ENCODE measurements at places on chromosomes 6 and 20. TPM values are rescaled to one million over a fixed set of nuclear protein-coding genes. Genes with fewer than 3 reads are reported as not detected.

DNA sequence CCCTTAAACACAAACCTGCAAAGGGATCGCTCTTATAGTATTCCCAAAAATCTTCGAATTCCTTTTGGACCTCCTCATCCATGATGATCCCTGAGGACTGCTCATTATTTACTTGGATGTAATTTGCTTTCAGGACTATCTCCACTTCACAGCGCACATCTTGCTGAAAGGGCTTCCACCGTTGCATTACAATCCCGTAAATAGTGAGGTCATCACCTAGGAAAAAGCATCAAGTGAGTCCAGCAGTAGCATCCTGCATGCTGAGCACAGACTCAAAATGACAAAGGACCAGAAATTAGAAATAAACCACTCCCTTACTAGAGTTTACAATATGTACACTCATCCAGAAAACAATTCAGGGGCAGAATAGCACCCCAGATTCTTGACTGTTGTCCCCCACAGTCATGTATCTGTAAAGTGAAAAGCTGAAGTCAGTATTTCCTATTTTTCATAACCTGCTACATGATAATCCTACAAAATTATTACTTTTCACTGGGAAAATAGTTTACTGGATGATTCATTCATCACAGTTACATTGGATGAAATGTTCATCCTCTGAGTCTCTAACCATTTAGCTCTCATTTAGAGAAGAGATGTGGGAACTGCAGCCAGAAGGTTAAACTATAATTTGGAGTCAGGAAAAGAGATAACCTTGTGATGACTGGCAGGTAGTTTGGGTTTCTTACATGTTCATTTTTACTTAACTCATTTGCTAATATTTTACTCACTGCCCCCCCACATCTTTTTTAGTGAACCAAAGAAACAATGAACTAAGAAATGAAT is 17.2 kb downstream of the MCM9 start:
- no peaks in the 10 kb centered on the region for H3K27me3 ChIP-seq
- H3K36me3 ChIP-seq = peaks cover 78% of the 10 kb centered on the region
- no peak for DNase-seq
- no peak overlapping the region for H3K27ac ChIP-seq

Gene SPEF1
- not detected for total RNA-seq

Gene FAM209B
- total RNA-seq = not detected

DNA sequence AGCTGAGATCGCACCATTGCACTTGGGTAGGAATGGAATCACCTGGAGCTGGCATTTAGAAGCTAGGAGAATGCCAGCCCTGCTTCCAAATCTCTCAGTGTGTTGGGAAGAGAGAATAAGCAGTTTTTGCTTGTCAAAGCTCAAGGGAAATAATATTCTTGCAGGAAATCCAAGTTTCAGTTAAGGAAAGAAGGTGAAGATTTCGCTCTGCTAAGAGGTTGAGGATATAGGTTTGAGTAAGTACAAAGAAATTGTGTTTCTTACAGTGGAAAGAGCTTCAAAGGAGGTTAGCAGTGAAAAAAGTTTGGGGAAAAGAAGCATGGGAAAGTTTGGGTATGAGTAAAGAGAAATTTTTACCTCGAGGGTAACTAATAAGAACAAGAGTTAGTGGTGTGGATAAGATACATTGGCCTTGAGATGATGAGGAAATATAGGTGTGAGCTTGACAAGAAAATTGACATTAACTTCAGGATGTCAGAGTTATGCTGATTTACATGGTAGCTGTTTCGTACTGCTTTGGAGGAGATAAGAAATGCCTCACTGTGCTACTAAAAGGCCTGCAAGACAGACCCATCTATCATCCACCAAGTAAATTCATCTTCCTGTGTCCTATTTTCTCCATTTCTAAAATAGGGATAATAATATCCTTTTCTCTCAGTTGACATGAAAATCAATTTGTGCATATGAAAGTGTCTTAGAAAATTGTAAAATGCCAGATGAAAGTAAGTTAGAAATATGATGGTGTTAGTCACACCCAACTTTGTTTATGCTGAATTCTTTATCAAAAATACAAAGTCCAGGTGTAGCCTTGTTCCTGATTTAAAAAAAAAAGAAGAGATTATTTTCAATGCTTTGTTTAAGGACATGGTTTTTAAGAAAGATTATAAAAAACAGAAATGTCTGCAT is 12.8 kb upstream of the HINT3 start:
- H3K27ac ChIP-seq = peak overlapping the region; percentile 56
- H3K36me3 ChIP-seq = no peaks in the 10 kb centered on the region
- no peak overlapping the region for H3K4me3 ChIP-seq
- H3K27me3 ChIP-seq = no peaks in the 10 kb centered on the region

Gene DNAJC5
- total RNA-seq = 42.9 TPM

GRCh38 chr6:144217264-144217663 is 66.9 kb downstream of the STX11 start:
- no peaks in the 10 kb centered on the region for H3K27me3 ChIP-seq
- H3K4me1 ChIP-seq = no peaks in the 10 kb centered on the region
- DNase-seq = no peak
- peak overlapping the region; percentile 93 for H3K27ac ChIP-seq
- H3K36me3 ChIP-seq = no peaks in the 10 kb centered on the region
- H3K4me3 ChIP-seq = peak overlapping the region; percentile 76

DNA sequence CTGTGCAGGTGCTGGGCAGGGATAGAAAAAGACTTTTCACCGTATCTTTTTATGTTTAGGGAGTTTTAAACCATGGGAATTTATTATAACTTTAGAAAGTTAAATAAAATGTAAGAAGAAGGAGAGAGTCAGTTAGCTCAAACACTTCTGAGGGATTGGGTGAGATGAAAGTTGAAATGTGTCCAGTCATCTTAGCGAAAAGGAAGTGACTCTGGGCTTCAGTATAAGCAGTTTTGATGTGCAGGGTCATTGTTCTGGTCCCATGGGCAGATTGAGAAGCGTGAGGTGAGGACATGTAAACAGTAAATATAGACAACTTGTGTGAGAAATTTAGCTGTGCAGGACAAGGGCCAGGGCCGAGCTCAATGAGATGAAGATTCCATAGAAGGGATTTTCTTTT is 66.9 kb downstream of the TOX2 start:
- DNase-seq = no peak
- H3K4me1 ChIP-seq = no peaks in the 10 kb centered on the region
- no peaks in the 10 kb centered on the region for H3K36me3 ChIP-seq

Gene TCP1
- 46.7 TPM for total RNA-seq

Gene SLC17A9
- total RNA-seq = 30.0 TPM

DNA sequence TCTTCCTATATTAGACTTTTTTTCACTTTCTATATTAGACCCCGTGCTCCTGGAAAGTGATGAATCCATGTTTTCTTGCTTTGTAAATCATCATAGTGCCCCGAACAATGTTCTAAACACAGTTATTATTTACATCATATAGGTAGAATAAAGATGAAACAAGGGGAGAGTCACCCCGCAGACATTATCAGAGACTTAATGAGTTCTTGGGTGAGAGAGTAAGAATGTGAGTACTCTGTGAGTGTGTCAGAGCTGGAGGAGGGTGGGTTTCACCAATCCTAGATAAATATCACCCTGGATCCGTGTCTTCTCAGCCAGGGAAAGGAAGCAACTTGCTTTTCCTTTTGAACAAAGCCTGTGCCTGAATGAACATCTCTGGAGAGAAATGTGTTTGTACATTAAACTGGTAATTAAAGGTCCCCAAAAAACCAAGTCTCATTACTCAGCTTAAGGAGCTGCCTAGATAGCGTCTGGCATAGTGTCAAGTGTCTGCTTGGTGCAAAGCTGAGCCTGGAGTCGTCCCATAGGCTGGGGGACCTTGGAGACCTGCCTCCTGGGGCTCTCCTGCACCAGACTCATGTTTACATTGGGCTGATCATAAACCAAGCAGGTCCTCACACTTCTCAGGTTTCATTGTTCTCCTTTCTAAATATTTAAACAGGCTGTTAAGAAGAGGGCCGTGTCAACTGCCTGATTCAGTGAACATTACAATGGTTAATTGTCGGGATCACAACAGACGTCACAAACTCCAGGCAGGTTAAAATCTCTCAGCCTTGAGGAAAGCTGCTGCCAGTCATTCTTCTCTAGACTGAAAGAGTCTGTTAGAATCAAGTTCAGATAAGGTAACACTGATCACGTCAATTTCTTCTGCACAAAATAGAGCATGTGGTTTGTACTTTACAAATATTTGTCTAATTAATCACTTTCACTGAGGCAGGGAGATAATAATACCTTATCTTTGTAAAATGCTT is 179.7 kb upstream of the MYLIP start:
- no peak overlapping the region for H3K27ac ChIP-seq
- H3K4me3 ChIP-seq = no peak overlapping the region
- H3K4me1 ChIP-seq = no peaks in the 10 kb centered on the region
- H3K36me3 ChIP-seq = no peaks in the 10 kb centered on the region

Gene HIVEP2
- total RNA-seq = 14.5 TPM

DNA sequence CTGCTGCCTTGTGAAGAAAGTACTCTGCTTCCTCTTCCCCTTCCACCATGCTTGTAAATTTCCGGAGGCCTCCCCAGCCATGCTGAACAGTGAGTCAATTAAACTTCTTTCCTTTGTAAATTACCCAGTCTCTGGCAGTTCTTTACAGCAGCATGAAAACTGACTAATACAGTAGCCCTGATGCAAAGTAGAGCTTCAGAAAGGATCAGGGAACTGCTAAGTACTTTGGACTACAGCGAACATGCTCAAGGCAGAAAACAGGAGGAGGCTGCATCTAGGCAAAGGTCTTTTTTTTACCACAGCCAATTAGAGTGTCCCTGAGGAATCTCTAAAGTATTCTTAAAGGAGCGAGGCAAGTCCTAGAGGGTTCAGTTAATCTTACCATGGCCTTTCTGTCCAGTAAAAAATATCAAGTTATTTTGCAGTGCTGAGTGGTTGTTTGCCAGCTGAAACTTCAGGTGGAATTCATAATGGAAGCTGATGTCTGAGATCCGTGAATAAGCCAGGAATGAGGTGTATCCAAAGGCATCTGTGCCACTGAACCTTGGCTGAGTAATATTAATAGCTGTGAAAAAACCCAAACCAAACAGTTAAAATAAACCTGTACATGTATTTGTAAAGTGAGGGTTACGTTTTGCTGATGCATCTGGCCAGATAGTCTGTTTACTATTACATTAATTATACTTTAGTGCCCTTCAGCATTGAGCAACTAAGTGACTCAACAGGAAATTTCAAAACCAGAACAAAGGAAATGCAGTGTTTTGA is 170.4 kb downstream of the PHF3 start:
- H3K4me3 ChIP-seq = no peak overlapping the region
- H3K27ac ChIP-seq = no peak overlapping the region
- no peaks in the 10 kb centered on the region for H3K4me1 ChIP-seq
- H3K36me3 ChIP-seq = no peaks in the 10 kb centered on the region

DNA sequence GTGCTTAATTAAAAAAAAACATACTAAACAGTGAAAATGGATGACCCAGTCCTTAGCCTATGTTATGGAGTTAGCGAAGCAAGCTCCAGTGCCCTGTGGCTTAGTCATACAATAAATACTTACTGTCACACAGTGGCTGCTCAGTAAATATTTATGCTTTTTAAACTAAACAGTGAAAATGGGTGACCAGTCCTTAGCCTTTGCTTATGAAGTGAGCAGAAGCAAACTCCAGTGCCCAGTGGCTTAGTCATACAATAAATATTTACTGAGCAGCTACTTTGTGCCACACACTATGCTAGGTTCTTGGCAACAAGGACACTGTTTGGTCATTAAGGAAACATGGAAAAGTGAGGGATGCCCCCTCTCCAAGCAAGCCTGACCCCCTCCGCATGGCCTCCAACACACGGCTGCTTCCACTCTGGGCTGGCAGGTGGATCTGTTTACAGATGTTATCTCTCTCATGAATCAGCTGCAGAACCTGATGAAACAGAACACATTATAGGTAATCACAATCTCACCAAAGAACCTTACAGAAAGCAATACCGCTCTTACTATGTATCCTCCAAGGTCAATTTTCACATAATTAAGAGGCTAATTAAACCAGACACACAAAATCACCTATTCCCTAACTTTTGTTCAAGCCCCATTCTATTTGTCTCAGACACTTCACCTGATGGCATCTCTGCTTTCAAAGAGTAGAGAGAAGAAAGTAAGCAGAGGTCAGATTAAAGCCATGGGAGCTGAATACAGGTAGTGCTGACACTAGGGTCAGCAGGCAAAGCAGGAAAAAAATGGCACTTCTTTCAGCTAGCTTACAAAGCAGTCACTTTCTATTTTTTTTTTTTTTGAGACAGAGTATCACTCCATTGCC is 27.3 kb downstream of the CDK5RAP1 start:
- no peaks in the 10 kb centered on the region for H3K27me3 ChIP-seq
- no peaks in the 10 kb centered on the region for H3K4me1 ChIP-seq
- DNase-seq = no peak
- no peak overlapping the region for H3K27ac ChIP-seq
- no peak overlapping the region for H3K4me3 ChIP-seq

GRCh38 chr20:11796026-11796425 is 121.7 kb upstream of the BTBD3 start:
- H3K4me1 ChIP-seq = no peaks in the 10 kb centered on the region
- H3K27ac ChIP-seq = no peak overlapping the region
- DNase-seq = no peak
- H3K4me3 ChIP-seq = no peak overlapping the region

- H3K27me3 ChIP-seq = no peaks in the 10 kb centered on the region
- DNase-seq = no peak
Observed at GRCh38 chr6:80454661-80455365, 348.3 kb downstream of the BCKDHB start.

- no peaks in the 10 kb centered on the region for H3K36me3 ChIP-seq
- peak overlapping the region; percentile 47 for H3K27ac ChIP-seq
- peaks cover 33% of the 10 kb centered on the region for H3K4me1 ChIP-seq
- DNase-seq = no peak
- no peak overlapping the region for H3K4me3 ChIP-seq
Observed at GRCh38 chr6:109081516-109082187, 13.0 kb downstream of the SESN1 start.

GRCh38 chr6:43871933-43872332 is 101.9 kb downstream of the VEGFA start:
- no peaks in the 10 kb centered on the region for H3K36me3 ChIP-seq
- DNase-seq = no peak
- H3K4me3 ChIP-seq = no peak overlapping the region
- H3K27ac ChIP-seq = no peak overlapping the region
- no peaks in the 10 kb centered on the region for H3K27me3 ChIP-seq
- H3K4me1 ChIP-seq = no peaks in the 10 kb centered on the region

Gene RHAG
- not detected for total RNA-seq

Gene GGT7
- 25.5 TPM for total RNA-seq

DNA sequence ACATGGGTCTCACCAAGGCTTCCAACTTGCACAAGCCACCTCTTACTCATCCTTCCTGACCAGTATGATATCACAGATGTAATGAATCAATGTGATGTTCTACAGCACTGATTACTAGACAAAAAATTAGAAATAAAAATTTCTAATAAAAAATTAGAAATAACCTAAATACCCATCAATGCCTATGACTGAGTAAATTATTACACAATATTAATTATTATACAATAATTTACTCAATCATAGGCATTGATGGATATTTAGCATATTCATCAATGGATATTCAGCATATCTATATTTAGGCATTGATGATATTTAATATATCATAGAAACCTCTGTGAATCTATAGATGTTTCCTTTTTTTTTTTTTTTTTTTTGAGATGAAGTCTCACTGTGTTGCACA is 43.2 kb upstream of the MBOAT1 start:
- H3K27me3 ChIP-seq = no peaks in the 10 kb centered on the region
- H3K27ac ChIP-seq = no peak overlapping the region
- H3K4me1 ChIP-seq = no peaks in the 10 kb centered on the region
- no peak for DNase-seq
- H3K36me3 ChIP-seq = no peaks in the 10 kb centered on the region

GRCh38 chr6:125974214-125974866 is 12.0 kb upstream of the TRMT11 start:
- H3K4me1 ChIP-seq = no peaks in the 10 kb centered on the region
- H3K27me3 ChIP-seq = no peaks in the 10 kb centered on the region
- peaks cover 2% of the 10 kb centered on the region for H3K36me3 ChIP-seq
- no peak overlapping the region for H3K4me3 ChIP-seq
- H3K27ac ChIP-seq = no peak overlapping the region
- no peak for DNase-seq
